ENCODE measurements at places on chromosomes 11 and 22.

- no peak for DNase-seq
These were observed 1.8 kb upstream of the RASGRP2 start for GRCh38 chr11:64745521-64746328.

- DNase-seq, result no peak
These were observed 50.2 kb downstream of the PITPNB start for GRCh38 chr22:27868732-27869282.

- peak; percentile 42 for DNase-seq
These were observed 24.4 kb downstream of the RTN4R start for GRCh38 chr22:20243537-20244249.

- no peak for DNase-seq
These were observed 279.4 kb downstream of the NTM start for GRCh38 chr11:131649856-131650255.

DNA sequence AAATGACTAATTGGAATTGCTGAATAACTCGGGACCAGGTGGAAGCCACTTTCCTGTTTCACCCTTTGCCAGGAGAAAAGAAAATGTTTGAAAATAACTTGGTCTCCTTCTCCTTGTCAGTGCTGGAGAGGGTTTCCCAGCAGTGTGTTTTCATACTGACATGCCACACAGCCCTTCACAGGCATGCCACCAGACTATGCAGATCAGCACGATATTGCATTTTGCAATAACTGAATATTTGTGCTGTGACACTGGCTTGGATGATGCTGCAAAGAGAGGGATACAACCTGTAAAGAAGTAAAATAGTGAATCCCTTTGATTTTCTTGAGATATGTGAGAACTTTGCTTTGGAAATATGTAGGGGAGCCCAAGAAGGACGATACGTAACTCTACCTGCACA, 200.0 kb upstream of the NAV2 start:
- no peak for DNase-seq

Data from NCI-H2029 treated with DMSO at 0.1 percent for 48 hours (cell line).